ENCODE measurements at places on chromosomes 11 and 22.

- no peak for DNase-seq
Observed at GRCh38 chr11:126438272-126438671, 82.8 kb downstream of the ST3GAL4 start.

DNA sequence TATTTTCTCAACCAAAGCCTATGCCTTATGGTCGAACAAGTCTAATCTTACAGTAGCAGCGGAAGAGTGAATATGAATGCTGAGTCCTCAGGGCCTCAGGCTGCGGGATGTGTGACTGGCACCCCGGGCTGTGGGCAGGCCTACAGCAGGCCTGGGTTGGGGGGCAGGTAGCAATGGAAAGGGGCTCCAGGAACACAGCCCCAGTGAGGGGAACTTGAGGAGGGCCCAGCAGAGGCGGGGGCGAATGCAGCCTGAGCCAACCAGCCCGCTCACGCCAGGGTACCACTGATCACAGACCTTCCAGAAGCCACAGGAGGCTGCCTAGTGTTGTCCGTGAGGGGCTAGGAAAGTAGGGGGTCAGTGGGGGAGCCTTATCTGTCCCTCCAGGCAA, 11.3 kb upstream of the CD5 start:
- DNase-seq, result no peak

- DNase-seq, result no peak
Observed at GRCh38 chr11:19817870-19818269, 105.2 kb downstream of the NAV2 start.

DNA sequence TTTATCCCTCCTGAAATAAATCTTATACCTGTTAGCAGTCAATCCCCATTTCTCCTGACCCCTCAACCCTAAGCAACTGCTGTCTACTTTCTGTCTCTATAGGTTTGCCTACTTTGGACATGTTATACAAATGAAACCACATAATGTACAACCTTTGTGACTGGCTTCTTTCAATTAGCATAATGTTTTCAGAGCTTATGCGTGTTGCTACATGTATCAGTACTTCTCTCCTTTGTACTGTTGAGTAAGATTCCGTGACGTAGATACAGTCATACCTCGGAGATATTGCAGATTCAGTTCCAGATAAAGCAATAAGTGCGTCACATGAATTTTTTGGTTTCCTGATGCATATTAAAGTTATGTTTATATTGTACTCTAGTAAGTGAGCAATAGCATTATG, 127.3 kb downstream of the MORC2 start:
- DNase-seq, result no peak

GRCh38 chr22:24894220-24894975, 52.1 kb downstream of the LHFPL7 start:
- peak; percentile 3 for DNase-seq

DNA sequence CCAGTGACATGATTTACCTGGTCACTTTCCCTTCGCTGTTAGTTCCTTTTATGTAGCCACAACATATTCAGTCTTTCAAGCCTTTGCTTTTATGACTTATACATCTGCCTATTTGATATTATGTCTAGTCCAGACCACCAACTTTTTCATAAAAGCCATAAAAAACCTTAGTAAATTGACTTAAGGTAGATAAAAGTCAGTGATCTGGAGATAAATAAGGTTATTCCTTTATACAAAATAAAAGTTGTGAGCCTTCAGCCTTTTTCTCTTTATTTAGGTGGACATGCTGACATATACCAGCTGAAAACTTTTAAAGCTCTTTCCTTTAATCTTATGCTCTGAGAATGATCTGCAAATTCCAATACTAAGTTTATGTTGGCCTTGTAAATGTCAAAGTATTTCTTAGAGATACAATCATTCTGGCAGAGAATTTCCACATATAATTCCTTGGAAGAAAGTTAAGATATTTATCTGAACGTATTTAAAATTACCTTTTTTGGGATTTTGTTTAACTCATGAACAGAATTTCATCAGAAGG, 690.4 kb upstream of the CHORDC1 start:
- DNase-seq, result no peak

DNA sequence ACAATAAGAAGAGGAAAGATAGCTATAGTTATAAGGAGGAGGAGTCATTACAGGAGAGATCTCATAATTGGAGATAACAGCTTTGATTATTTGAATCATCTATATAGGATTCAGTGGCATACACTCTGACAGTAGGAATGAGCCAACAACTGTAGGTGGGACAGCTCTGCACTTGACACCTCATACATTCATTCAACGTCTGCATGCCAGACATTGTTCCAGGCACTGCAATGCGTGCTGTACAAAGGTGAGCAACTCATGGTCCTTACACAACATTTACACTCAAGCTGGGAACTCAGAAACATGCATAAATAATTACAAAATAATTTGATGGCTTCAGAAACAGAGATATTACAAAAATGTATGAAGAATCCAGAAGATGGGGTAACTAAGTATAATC, 154.3 kb downstream of the MSANTD4 start:
- DNase-seq, result no peak

- no peak for DNase-seq
Observed at GRCh38 chr11:58927393-58928106, 11.7 kb upstream of the GLYATL1 start.

GRCh38 chr22:17086296-17086695, 1.5 kb downstream of the IL17RA start:
- DNase-seq, result no peak

GRCh38 chr22:41308544-41308947, 7.2 kb downstream of the ZC3H7B start:
- DNase-seq, result no peak

- no peak for DNase-seq
Observed at GRCh38 chr11:1395773-1396374, 6.1 kb downstream of the BRSK2 start.

- no peak for DNase-seq
Observed at GRCh38 chr11:107743191-107743590, 31.3 kb upstream of the SLN start.

Data from globus pallidus (tissue), 1 donor.